ENCODE measurements at places on chromosomes 2 and 18.

DNA sequence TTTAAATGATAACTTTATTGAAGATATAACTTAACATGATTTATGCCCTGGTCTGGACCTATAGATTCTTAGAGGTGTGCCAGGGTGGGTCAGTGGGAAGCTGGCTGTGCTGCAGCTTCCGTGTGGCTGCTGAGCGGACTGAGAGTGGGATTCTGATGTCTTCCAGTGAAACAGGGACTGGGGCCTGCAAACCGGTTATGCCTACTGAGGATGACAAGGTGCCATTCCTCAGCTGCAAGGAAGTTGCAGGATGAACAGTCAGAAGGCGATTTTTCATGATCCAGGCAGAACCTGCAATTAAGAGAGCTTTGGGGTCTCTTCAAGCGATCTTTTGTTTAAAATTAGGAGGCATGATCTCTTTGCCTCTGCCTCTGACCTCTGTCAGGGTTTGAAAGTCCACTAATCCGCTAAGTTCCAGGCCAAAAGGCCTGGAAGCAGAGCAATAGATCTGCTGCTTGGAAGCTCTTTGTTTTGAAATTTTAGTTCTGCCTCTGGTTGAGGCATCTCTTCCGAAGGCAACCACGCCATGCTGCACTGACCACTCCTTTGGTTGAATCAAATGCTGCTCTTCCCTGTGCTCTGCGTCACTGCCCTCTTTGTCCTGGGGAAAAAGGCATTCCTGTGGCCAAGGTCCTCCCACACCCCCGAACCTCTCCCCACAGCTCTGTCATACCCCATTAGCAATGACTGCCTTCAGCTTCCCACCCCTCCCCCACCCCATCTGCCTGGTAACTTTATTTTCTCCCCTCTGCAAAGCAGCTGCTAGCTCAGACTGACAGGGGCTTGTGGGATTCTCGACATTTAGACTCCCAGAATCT is 2.0 kb downstream of the TMEM169 start:
- DNase-seq: peak; percentile 6

DNA sequence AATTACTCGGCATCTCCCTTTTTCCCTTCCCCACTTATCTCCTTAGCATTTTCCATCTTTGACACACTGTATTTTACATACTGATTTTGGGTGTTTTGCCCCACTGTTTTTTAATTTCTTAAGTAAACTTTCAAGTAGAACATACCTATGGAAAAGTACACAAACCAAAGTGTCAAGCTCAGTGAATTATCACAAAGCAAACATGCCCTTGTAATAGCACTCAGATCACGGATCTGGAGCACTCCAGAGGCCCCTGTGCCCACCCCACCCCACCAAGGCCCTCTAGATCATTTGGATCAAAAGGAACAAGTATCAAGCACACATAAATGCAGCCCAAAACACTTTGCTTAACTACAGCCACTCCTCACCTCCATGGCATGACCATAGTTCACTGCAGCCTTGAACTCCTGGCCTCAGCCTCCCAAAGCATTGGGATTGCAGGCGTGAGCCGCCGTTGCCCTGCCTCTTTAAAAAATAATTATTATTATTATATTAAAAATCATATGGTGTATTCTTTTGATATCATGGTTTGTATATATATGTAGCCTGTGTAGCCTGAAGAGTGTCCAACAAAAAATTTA is 38.1 kb downstream of the FER1L5 start:
- no peak for DNase-seq

DNA sequence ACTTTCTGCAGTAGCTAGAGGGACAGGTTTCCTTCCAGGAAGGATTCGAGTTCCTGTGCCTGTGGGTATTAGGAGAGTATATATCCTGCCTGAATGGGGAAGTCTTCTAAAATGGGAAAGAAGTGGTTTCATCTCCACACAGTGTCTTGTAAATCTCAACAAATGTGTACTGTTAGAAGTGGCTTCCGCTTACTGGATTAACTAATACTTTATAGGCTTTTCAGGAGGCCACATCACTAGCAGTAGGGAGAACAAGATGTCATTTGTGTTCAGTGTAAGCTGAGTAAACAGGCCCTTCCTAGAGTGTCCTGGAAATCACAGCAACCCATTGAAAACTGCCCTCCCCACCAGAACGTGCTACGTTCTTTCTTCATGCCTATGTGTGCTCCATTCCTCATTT is 12.5 kb upstream of the POLR1B start:
- DNase-seq: no peak

- DNase-seq: no peak
Measured at GRCh38 chr2:145765874-145766273, 1246.0 kb upstream of the ZEB2 start.

GRCh38 chr2:160271171-160272086 is 71.4 kb upstream of the ITGB6 start:
- DNase-seq: no peak

DNA sequence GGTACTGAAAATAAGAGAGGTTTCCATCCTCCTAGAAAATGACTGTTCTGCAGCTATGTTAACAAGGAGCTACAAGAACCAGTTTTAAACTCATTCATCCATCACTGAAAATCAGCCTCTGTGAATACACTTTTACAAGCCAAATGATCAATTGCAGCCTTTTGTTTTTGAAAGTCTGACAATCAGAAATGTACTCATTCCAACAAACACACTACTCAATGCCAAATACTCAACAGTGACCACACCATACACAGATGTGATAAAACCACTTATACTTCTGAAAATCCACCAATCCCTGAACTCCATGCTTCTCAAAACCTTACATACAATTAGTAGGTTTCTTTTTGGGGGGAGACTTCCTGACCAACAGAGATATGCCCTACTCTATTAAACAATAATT is 663.9 kb upstream of the CHAC2 start:
- no peak for DNase-seq

- DNase-seq: no peak
Measured at GRCh38 chr2:23120161-23120560, 264.8 kb upstream of the KLHL29 start.

- DNase-seq: no peak
Measured at GRCh38 chr2:61255580-61256437, 93.8 kb downstream of the C2orf74 start.

- DNase-seq: no peak
Measured at GRCh38 chr2:2867397-2867979, 510.1 kb downstream of the EIPR1 start.

GRCh38 chr2:191811807-191812602 is 34.9 kb downstream of the CAVIN2 start:
- no peak for DNase-seq

DNA sequence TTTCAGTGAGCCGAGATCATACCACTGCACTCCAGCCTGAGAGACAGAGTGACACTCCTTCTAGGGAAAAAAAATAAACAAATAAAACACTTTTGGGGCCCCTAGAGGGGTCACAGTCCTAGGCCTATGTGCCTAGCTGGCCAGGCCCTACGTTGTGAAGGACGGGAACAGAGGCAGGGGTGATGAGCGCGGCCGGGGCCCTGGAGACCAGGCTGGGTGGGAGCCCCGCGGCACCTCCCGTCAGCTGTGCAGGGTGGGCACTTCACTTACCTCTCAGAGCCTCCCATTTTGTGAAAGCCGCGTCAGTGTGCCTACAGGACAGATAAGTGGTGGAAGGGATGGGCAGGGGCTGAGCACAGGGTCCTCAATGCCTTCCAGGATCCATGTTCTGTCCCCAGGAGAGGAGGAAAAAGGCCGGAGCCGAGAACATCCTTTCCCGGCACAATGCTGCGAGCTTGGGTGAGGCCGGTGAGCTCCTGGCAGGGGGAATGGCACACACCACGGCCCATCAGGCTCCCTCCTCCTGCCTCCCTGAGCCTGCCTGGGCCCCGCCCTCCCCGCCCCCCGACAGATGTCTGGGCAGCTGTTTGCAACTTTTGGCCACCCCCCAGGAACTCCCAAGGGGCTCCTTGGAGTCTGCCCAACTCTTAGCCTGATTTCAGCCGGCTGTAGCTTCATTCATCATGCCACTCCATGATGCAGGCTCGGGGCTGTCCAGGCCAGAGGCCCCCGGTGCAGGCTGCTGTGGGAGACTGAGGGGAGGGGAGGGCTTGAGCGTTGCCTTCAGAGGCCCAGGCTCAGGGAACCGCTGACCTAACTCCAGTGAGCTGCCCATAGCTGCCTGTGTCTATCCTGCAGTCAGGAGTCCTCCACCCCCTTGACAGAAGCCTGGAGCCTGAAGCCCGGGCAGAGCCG is 196.5 kb downstream of the TFCP2L1 start:
- no peak for DNase-seq

GRCh38 chr2:27708666-27709065 is 45.0 kb downstream of the SLC4A1AP start:
- no peak for DNase-seq

DNA sequence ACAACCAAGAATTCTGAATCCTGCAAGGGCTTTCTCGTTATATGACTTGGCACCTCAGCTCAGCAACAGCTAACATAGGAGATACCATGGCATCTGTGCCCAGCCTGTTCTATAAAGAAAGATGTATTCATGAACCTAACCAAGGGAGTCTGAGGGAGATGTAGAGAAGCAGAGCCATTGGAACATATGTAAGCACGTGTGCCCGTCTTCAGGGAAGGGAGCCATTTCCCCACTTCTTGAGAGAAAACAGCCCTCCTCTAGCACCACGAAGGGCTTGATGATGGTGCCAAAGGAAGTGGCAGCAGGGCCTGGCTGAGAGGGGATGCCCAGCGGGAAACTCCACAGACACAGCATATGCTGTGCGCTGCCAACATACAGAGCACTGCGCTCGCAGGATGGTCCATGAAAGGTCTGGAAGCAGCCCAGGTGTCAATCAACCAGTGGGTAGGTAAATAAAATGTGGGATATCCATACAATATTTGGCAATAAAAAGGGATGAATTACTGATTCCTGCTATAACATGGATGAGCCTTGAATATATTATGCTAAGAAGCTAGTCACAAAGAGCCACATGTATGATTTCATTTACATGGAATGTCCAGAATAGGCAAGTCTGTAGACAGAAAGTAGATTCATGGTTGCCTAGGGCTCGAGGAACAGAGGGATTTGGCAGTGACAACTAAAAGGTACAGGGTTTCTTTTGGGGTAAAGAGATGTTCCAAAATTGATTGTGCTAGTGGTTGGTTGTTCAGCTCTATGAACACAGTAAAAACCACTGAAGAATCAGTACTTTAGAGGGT is 16.1 kb downstream of the TMEM247 start:
- no peak for DNase-seq

DNA sequence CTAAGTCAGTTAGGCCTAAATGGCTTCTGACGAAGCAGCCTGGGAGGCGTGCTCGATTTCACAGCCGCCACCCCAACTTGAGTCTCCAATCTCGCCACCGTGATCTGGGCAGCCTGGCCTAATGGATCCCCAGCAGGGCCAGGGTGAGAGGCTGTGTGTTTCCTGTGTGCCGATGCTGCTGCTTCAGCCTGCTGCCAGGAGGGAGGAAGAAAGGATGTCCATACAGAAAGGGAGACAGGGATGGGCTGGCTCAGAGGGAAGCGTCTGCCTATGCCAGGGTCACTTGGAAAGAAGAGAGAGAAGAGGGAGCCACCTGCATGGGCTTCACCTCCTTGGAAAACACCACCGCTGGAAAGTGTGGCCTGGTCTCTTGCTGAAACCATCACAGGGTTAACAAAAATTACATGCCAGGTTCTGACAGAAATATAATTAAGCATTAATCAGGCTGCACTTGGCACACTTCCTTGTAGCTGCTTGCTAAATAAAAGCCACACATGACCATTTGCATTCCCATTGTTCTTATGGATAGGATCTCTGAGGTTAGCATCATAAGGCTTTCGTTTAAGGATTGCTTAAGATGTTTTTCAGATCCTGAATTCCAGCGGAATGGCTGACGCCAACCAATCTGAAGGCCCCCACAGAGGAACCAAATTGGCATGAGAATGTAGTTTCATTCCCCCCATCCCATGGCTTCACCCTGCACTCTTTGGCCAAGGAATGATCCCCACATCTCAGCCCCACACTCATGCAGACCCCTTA is 108.8 kb upstream of the SLC1A4 start:
- DNase-seq: no peak

- DNase-seq: no peak
Measured at GRCh38 chr2:66233981-66234380, 200.9 kb upstream of the MEIS1 start.

DNA sequence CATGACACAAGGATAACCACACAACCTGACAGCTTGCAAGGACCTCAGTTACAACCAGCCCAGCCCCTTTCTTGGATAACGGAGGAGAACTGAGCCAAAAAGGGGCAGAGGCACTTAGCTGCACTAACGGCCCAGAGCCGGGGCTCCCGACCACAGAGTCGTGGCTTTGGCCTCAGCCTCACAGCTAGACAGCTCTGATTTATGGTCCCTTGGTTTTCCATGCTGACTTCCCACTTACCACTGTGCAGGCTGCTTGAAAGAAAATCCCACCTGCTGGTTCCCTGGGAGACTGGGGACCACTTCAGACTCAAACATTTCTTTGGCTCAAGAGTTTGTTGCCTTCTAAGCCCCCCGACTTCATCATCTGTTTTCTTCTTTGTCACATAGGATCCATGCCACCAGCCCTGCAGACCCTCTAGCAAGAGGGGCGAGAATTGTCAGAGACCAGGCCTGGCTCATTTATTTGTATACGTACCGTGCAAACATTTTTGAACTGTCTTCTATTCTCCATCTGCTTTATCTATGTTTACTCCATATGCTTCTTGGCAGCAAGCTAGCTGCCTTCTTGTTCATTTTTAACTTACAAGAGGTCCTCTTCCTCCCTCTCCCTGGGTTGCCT is 352.6 kb upstream of the MYT1L start:
- DNase-seq: no peak

DNA sequence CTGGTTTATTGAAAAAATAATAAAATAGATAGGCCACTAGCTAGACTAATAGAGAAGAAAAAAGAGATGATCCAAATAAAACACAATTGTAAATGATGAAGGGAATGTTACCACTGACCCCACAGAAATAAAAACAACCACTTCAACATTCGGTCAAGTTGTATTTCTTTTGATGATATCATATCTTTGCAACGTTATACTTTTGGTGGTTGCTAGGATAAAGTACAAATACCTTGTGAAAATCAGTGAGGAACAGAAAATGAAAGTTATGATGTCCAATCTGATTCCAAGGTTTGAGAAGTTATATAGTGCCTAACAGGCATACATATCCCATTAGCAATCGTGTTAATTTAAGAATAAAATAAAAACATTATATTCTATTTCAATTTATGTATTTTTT is 6.6 kb upstream of the ASNSD1 start:
- DNase-seq: no peak

DNA sequence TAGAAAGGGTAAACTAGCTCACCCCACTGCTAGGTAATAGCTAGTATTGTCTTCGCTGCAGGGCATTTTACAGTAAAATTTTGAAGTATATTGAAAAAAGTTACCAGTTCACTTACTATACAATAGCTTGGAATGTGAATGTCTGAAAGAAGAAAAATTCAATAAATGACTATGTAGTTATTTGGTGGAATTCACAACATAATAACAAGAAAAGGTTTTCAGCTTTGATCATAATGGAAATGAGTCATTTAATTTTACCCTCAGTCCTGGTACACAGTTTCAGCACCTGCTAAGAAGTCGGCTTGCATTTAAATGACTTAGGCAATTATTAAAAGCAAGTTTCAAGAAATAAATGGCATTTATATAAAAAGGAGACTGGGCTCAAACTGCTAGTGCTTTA is 90.4 kb downstream of the NUP35 start:
- DNase-seq: no peak

- DNase-seq: no peak
Measured at GRCh38 chr2:230124757-230125431, 56.2 kb upstream of the SLC16A14 start.
